ENCODE measurements at places on chromosomes 7 and 10. TPM values are rescaled to one million over a fixed set of nuclear protein-coding genes. Genes with fewer than 3 reads are reported as not detected.
A peak's percentile ranks its signal among the peaks of the same experiment; 100 is the strongest.

DNA sequence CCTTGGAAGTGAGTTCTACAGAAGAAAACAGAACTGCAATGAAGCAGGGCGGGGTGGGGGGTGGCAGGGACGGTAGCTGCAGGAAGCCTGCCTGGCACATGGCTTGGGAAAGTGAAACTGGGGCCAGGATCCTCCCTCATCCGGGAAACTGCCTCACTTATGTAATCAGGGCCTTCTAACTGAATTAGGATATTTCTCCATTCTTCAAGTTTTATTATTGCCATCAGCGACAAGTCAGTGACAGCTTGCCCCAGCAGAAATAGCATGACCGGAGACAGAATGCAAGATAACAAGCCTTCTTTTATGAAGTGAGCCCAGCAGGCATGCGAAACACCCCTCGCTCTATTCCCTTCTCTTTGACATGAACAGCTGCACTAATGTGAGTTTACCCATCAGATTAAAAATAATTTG is 77.5 kb upstream of the CACUL1 start:
- no peak overlapping the region for H3K4me3 ChIP-seq
- no peaks in the 10 kb centered on the region for H3K36me3 ChIP-seq
- DNase-seq, result no peak
- peaks cover 7% of the 10 kb centered on the region for H3K4me1 ChIP-seq
- H3K27me3 ChIP-seq, result no peaks in the 10 kb centered on the region

DNA sequence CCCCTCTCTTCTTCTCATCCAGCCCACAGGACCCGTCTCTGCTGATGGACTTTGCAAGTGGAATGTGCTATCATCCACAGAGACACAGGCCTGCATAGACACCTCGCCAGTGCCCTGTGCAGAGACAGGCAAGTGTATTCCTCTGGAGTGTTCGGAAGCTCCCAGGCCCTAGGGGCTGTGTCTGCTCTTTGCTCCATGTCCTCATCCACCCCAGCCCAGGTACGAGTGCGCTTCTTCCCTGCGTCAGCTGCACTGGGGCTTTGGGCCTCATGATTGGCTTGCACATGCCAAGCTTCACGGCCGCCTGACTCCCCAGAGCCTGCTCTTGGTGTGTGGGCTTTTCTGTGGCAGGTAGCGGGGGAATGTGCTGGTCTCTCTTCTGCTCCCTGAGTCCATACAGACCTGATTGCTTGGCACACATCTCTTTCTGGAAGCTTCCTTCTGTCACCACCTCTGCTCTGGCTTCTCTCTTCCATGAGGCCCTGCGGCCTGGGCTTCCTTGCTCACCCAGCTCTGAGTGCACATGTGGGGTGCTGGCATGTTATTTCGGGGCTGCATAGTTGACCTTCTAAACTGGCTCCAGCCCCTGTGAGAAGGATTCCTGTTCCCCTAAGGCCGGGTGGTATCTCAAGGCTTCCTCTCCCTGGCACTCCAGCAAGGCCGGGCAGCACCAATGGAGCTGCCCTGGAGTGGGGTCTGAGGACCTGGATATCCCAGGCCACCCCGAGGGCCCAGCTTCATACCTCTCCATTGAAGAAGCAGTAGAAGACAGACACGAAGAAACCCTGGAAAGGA is 27.8 kb downstream of the CRHR2 start:
- H3K27ac ChIP-seq, result no peak overlapping the region
- no peaks in the 10 kb centered on the region for H3K4me1 ChIP-seq
- no peaks in the 10 kb centered on the region for H3K36me3 ChIP-seq
- no peak overlapping the region for H3K4me3 ChIP-seq
- no peak for DNase-seq

DNA sequence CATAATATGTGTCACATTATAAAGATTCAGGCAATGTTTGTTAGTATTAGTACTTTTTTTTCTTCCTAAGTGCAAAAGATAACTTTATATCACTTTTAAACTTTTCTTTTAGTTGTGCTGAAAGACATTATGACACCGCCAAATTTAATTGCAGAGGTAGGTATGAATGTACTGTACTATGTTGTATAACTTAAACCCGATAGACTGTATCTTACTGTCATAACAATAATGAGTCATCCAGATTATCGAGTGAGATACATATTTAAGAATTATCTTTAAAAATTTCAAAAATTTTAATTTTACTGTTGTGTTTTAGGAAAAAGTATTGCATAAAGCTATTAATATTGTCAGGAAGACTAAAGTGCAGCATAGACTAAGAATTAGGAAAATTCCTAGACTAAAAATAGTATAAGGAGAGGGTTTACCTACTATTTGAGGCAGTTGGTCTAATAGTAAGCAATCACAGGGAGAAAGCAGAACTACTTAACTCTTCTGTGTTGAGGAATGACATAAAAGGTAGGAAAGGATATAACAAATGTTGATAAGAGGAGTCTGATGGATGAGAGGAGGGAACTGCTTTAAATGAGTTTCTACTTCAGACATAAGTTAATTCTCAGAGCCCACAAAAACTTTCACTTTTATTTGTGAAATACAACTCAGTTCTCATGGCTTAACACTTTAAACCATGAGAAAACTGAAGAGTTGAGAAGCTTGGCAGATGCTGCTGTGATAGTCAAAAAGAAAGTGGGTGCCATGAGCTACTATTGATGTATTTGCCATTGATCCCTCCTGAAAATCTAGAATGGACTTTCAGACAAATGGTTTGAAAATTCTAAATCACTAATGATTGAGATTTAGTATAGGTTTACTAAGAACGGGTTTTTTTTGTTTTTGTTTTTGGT is 67.8 kb downstream of the PTEN start:
- H3K4me1 ChIP-seq, result peaks cover 56% of the 10 kb centered on the region
- H3K27me3 ChIP-seq, result no peaks in the 10 kb centered on the region
- DNase-seq, result no peak
- H3K4me3 ChIP-seq, result no peak overlapping the region

The HPS6 gene
- total RNA-seq, result 33.1 TPM

GRCh38 chr7:117395743-117396142 is 31.6 kb downstream of the ASZ1 start:
- no peak overlapping the region for H3K27ac ChIP-seq
- no peak overlapping the region for H3K4me3 ChIP-seq
- DNase-seq, result no peak
- no peaks in the 10 kb centered on the region for H3K36me3 ChIP-seq
- H3K27me3 ChIP-seq, result no peaks in the 10 kb centered on the region

GRCh38 chr7:45581271-45581780 is 7.2 kb downstream of the ADCY1 start:
- no peak overlapping the region for H3K27ac ChIP-seq
- peaks cover 6% of the 10 kb centered on the region for H3K27me3 ChIP-seq
- no peak overlapping the region for H3K4me3 ChIP-seq
- no peak for DNase-seq
- H3K4me1 ChIP-seq, result no peaks in the 10 kb centered on the region

DNA sequence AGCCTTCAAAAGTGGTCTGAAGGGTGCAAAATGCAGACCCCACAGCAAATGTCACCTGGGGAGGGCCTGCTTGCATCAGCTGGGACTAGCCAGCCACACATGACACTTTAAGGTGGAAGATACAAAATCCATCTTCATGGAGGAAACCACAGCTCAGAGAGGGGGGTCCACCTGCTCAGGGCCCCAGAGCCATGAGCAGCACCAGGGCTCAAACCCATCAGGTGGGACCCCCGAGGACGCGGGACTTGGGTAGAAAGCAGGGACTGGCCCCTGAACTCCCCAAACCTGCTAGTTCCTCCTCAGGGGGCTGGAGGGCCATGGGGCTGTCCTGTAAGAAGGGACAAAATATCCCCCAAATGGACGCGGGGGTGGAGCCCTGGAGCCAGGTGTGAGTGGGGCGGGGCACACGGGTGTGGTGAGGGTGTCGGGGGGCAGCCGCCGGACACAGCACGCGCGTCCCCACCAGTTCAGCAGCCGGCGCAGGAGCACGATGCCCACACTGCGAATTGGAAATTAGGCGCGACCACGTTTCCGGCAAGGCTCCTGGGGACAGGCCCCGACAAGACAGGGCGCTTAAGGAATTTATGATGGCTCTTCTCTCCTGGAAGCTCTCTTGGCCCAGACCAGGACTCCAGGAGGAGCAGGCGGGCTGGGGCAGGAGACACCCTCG is 8.0 kb downstream of the PDGFA start:
- no peak overlapping the region for H3K4me3 ChIP-seq
- H3K36me3 ChIP-seq, result peaks cover 24% of the 10 kb centered on the region
- peak overlapping the region; percentile 92 for H3K27ac ChIP-seq
- no peak for DNase-seq
- peaks cover 43% of the 10 kb centered on the region for H3K4me1 ChIP-seq

The SAP25 gene
- 0.92 TPM for total RNA-seq

DNA sequence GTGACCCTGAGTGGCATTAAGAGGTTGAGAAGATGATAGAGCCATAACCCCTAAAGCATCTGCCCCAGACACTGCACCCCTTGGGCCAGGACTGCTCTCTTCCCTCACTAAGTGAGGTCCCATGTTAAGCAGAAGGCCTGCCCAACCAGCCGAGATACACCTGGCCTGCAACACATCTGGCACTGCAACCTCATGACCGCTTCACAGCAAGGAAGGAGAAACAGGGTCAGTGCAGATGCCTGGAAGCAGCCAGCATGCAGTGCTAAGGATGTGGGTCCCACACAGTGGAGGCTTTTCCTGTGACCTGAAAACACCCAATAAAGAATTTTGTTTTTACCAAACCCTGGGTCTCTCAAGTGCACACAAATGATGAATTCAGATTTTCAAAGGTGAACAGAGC is 7.4 kb downstream of the NOD1 start:
- DNase-seq, result no peak
- H3K36me3 ChIP-seq, result no peaks in the 10 kb centered on the region
- H3K27ac ChIP-seq, result peak overlapping the region; percentile 84
- peaks cover 98% of the 10 kb centered on the region for H3K4me1 ChIP-seq
- no peaks in the 10 kb centered on the region for H3K27me3 ChIP-seq
- H3K4me3 ChIP-seq, result no peak overlapping the region

GRCh38 chr7:22443370-22444180 is 56.4 kb downstream of the STEAP1B start:
- H3K27me3 ChIP-seq, result no peaks in the 10 kb centered on the region
- no peak overlapping the region for H3K4me3 ChIP-seq
- DNase-seq, result peak; percentile 83
- H3K27ac ChIP-seq, result no peak overlapping the region
- H3K36me3 ChIP-seq, result no peaks in the 10 kb centered on the region
- H3K4me1 ChIP-seq, result peaks cover 25% of the 10 kb centered on the region

DNA sequence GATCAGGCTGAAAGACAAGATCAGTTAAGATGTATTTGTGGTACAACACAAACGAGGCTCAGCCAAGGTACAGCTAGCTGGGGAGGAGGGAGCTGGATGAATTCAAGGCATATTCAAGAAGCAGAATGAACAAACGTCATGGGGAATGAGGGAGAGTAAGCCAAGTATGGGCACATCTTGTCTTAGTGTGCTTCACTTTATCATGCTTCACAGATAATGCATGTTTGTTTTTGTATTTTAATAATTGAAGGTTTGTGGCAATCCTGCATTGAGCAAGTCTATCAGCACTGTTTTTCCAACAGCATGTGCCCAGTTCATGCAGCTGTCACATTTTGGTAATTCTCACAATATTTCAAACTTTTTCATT is 135.4 kb downstream of the HIBADH start:
- H3K4me1 ChIP-seq, result no peaks in the 10 kb centered on the region
- H3K27me3 ChIP-seq, result no peaks in the 10 kb centered on the region
- peaks cover 54% of the 10 kb centered on the region for H3K36me3 ChIP-seq
- no peak for DNase-seq
- H3K27ac ChIP-seq, result no peak overlapping the region

DNA sequence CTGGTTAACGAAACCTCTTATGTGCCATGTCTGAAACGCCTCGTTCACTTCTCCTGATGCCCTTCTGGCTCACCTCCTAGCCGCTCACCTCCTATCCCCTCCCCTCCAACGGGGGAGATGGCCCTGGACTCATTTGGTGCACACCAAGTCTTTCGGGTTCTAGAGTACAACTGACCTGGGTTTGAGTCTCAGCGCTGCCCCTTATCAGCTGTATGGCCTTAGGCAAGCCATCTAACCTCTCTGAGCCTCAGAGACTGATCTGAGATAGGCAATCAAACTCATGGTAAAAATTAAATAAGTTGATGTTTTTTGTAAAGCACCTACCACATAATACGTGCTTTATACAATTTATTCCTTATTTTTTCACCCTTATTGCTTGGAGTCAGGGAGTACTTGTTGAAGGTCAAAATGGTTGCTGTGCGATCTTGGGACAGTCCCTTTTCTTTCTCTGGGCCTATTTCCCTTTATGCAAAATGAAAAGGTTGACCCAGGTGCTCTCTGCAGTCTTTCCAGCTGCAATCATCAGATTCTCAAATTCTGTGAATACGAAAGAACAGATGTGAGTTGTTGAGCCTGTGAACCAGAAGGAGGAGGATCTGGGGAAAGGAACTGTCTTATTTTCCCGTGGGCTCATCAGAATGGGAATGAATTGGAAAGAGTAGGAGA is 31.2 kb upstream of the PLEKHA1 start:
- H3K27me3 ChIP-seq, result no peaks in the 10 kb centered on the region
- no peak for DNase-seq
- no peak overlapping the region for H3K4me3 ChIP-seq
- no peaks in the 10 kb centered on the region for H3K36me3 ChIP-seq
- peak overlapping the region; percentile 70 for H3K27ac ChIP-seq

- no peak overlapping the region for H3K4me3 ChIP-seq
- no peaks in the 10 kb centered on the region for H3K27me3 ChIP-seq
- no peak for DNase-seq
- peaks cover 72% of the 10 kb centered on the region for H3K36me3 ChIP-seq
These were observed 27.8 kb downstream of the DCLRE1C start for GRCh38 chr10:14926061-14926470.

DNA sequence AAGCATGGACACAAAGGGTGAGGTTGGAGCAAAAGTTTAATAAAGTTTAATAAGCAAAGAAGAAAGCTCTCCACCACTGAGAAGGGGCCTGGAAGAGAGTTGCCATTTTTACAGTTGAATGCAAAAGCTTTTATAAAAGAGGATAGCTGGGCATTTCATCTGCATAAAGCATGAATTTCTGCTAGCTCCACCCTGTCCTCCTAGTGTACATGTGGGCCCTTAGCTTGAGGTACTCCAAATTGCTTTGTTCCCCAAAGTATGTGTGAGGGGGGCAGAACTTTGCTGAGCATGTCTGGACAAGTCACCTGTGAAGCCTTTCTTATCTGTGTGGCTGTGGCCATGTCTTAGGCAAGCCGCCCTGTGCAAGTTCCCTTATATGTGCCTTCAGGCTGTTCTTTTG is 22.6 kb upstream of the CROT start:
- H3K4me1 ChIP-seq, result no peaks in the 10 kb centered on the region
- no peak for DNase-seq
- H3K27ac ChIP-seq, result no peak overlapping the region
- no peaks in the 10 kb centered on the region for H3K36me3 ChIP-seq

- H3K36me3 ChIP-seq, result no peaks in the 10 kb centered on the region
- peak overlapping the region; percentile 85 for H3K4me3 ChIP-seq
- no peak for DNase-seq
- H3K27ac ChIP-seq, result peak overlapping the region; percentile 95
These were observed 3.2 kb downstream of the GLI3 start for GRCh38 chr7:42233695-42234331.

- no peaks in the 10 kb centered on the region for H3K36me3 ChIP-seq
- H3K4me1 ChIP-seq, result peaks cover 20% of the 10 kb centered on the region
- H3K4me3 ChIP-seq, result peak overlapping the region; percentile 49
- H3K27me3 ChIP-seq, result no peaks in the 10 kb centered on the region
These were observed 589 bp upstream of the RAPGEF5 start for GRCh38 chr7:22357311-22358175.

The NPC1L1 gene
- total RNA-seq, result 0.17 TPM

GRCh38 chr10:75649466-75649865 is 218.0 kb downstream of the LRMDA start:
- peaks cover 63% of the 10 kb centered on the region for H3K4me1 ChIP-seq
- H3K27me3 ChIP-seq, result no peaks in the 10 kb centered on the region
- H3K4me3 ChIP-seq, result no peak overlapping the region
- H3K36me3 ChIP-seq, result no peaks in the 10 kb centered on the region
